ENCODE measurements at places on chromosomes 2 and 18. TPM values are rescaled to one million over a fixed set of nuclear protein-coding genes. Genes with fewer than 3 reads are reported as not detected.

- no peak for DNase-seq
These were observed 323.7 kb downstream of the LRRTM1 start for GRCh38 chr2:79980816-79981215.

The AKAIN1 gene
- total RNA-seq = not detected

The CPO gene
- total RNA-seq = not detected

DNA sequence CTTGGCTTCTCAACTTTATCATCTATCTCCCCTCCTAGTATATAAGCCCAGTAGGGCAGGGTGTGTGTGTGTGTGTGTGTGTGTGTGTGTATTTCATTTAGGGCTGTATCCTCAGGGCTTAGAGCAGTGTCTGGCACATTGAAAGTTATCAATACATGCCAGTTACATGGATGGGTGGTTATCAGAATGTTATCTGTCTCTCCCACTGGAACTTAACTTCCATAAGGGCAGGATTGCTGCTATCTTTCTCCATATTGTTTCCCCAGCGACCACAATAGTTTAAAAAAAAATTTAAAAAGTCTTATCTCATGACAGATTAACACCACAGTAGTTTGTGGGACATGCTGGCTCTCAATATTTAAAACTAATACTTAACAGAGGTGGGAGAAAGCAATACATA lies 488.9 kb downstream of the PLCL1 start:
- DNase-seq = no peak

DNA sequence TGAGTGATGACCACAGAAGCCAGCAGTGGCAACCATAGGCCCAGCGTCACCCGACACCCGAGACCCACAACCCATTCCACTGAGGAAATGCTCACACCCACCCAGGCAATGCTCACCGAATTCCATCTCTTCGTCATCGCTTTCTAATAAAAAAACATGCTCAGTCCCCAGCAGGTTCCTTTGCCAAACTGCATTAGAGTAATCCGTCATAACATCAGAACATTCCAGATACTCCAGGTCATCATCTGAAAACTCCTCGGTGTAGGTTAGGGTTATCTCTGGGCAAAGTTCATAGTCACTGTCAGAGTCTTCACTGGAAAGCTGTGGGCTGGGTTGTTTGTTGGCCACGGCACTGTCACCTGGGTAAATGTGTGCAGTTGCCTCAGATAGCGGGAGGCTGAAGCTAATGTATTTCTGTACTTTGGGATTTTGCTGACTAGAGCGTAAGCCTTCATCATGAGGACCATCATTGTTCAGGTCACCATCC lies 49.3 kb downstream of the ALPK2 start:
- DNase-seq = peak; percentile 73

GRCh38 chr18:48635806-48636205 lies 97.0 kb downstream of the CTIF start:
- no peak for DNase-seq

Measured in RPMI7951 (cell line).